Cerebellar nuclear complex (tissue), 1 donor: ENCODE measurements at places on chromosomes 13 and 19.

DNA sequence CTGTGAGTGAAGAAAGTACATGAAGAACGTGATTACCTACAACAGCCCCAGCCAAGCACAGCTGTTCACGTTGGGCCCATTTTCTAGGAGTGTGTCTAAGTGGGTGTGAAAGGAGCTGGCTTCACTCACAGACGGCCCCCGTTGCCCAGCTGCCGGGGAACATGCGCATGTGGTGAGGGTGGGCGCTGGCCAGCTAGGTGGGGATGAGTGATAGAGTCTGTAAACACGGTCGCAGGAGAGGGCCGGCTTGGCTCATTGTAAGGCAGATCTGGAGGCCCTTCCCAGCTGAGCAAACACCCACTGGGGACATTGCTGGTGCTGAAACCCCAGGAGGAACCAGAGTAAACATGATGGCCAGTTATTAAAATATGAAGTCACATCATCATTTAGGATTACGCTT lies 160.5 kb downstream of the TEX29 start:
- DNase-seq = no peak

- no peak for DNase-seq
Observed at GRCh38 chr19:42143341-42144234, 11.3 kb upstream of the POU2F2 start.

- no peak for DNase-seq
Observed at GRCh38 chr13:65631078-65631477, 1599.1 kb downstream of the PCDH9 start.

DNA sequence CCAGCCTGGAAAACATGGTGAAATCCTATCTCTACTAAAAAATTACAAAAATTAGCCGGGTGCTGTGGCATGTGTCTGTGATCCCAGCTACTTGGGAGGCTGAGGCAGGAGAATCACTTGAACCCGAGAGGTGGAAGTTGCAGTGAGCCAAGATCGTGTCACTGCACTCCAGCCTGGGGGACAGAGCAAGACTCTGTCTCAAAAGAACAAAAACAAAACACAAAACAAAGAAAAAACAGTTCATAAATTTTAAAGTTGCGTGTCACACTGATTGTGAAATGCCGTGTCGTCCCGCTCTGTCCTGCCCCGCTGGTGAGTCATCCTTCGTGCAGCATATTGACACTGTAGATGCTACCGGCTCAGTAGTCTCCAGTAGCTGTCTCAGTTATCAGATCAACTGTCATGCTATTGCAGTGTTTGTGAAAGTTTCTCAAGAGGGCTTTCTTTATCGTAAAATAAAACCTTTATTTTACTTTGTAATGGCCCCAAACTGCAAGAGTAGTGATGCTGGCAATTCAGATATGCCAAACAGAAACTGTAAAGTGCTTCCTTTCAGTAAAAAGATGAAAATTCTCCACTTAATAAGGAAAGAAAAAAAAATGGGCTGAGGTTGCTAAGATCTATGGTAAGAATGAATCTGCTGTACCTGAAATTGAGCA lies 36.4 kb upstream of the IGFL1 start:
- DNase-seq = no peak

DNA sequence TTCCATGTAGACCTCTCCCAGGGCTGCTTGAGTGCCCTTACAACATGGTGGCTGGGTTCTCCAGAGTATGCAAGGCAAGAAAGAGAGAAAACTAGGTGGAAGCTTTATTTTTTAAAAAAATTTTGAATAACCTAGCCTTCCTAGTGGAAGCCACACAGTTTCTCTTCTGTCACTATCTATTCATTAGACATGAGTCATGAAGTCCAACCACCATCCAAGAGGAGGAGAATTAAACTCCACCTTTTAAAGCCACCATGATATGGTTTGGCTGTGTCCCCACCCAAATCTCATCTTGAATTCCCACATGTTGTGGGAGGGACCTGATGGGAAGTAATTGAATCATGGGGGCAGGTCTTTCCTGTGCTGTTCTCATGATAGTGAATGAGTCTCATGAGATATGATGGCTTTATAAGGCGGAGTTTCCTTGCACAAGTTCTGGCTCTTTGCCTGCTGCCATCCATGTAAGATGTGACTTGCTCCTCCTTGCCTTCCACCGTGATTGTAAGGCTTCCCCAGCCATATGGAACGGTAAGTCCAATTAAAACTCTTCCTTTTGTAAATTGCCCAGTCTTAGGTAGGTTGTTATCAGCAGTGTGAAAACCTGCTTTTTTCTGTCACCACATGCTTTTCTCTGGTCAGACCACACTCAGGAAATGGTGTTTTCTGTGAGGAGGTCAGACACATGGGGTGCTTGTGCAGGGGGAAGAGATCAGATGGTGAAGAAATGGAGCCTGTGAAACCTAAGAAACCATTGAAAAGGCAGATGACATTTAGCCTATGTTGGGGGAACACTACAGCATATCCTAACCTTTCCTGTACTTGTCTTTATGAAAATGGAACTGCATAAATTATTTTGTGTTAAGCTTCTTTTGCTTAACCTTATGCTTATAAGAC lies 57.7 kb downstream of the ANKRD10 start:
- DNase-seq = no peak

GRCh38 chr13:113063091-113063491 lies 42.5 kb upstream of the F7 start:
- DNase-seq = no peak

GRCh38 chr13:48401480-48401879 lies 11.4 kb downstream of the LPAR6 start:
- DNase-seq = no peak

GRCh38 chr19:12838886-12839756 lies 806 bp downstream of the MAST1 start:
- DNase-seq = peak; percentile 49
